ENCODE measurements at places on chromosomes 2 and 18.

DNA sequence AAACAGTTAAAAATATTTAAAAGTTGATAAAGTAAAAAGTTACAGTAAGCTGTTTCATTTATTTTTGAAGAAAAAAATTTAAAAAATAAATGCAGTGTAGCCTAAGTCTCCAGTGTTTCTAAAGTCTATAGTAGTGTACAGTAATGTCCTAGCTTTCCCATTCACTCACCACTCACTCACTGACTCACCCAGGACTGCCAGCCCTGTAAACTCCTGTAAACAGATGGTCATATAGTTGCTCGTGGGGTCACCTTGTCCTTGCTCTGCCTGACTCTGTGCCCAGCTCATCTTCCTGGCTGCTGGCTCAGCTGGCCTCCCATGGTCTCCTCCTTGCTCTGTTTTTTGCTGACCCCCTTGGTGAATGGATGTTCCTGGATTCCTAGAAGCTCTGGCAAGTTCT lies 180.3 kb downstream of the VAPA start:
- DNase-seq = no peak

DNA sequence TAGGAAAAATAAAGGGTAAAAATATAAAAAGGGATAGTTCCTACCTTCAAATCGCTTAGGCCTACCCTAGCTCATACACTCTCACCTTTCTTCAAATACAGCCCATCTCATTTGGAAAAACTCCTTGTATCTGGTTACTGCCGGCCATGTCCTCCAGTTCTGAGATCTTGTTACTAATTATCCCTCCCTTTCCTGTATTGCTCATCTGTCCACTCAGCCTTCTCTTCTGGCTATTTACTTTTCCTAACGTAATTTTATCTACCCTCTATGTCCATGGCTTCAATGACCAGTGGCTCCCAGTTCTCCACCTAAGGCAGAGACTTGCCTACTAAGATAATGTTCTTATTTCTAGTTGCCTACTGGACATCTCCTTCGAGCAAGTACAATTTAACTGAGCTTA lies 342.9 kb upstream of the ACVR2A start:
- no peak for DNase-seq

GRCh38 chr2:152715854-152716428 lies 1.3 kb downstream of the PRPF40A start:
- DNase-seq = no peak

GRCh38 chr2:18209934-18210639 lies 331.6 kb downstream of the KCNS3 start:
- no peak for DNase-seq

- no peak for DNase-seq
These were observed 35.9 kb downstream of the KLF7 start for GRCh38 chr2:207129821-207130220.

- DNase-seq = no peak
These were observed 33.3 kb downstream of the DOCK10 start for GRCh38 chr2:225008935-225009334.

DNA sequence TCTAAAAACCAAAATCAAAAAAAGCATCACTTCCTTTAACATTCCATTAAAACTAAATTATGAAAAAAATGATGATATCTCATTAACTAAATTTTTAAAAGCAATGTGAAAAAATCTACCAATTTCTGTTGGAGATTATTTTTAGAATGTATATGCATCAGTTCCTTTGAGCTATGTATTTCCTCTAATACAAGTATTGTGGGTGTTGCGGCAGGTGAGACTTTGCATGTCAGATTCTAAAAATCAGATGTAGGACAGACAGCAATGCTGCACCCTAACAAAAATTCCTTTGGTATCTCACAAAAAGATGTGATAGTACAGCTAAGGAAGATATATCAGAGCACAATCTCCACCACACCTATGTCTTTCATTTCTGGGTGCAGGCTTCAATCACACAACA lies 6.8 kb downstream of the MBD2 start:
- DNase-seq = no peak

- DNase-seq = no peak
These were observed 65.1 kb downstream of the SRBD1 start for GRCh38 chr2:45545943-45546342.

DNA sequence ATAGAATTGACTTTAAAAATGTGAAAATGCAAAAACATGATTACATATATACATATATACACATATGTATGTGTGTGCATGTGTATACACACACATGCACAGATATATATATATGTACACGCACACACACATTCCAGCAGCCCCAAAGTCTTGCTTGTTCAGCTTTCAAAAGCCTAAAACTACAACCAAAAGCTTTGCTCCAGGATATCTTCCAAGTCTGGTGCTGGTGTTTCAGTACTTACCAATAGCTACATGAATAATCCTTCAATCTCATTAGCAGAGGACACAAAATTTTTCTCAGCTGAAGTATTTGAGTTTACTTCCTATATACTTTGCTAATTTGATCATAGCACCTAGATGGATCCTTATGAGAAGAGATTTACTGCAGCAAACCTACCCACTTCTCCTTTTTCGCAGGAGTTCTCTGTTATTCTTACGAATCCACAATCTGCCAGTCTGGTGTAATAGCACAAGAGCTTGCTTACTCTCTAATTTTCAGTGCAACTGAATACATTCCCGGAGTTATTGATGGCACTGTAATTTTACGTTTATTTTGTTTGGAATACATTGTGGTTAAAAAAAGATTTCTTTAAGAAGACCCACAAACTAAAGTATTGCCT lies 553.3 kb downstream of the ARHGAP15 start:
- DNase-seq = no peak

DNA sequence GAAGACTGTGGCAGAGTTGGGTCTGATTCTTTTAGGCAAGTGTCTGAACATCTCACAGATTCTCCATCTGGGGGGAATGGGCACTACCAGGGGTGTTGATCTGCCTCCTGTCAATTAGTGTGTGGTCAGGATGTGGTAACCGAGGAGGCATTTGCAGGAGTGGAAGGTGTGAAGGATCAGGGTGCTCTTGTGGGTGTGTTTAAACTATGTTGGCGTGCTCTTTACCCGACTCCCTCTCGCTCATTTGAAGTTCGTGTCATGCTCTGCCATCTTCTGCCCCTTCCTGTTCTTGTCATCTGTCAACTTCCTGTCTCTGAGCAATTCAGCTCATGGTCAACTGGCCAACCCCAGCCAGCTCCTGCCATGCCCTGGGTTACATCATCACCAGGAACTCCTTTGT lies 107.9 kb downstream of the RTN4 start:
- DNase-seq = no peak

- DNase-seq = no peak
These were observed 96.7 kb upstream of the COPS8 start for GRCh38 chr2:236988690-236989624.

- DNase-seq = no peak
These were observed 284.5 kb downstream of the RIT2 start for GRCh38 chr18:42830936-42831335.

GRCh38 chr18:69528435-69528834 lies 127.7 kb downstream of the DOK6 start:
- no peak for DNase-seq

- peak; percentile 92 for DNase-seq
These were observed 821 bp downstream of the TYMS start for GRCh38 chr18:658001-658946.

DNA sequence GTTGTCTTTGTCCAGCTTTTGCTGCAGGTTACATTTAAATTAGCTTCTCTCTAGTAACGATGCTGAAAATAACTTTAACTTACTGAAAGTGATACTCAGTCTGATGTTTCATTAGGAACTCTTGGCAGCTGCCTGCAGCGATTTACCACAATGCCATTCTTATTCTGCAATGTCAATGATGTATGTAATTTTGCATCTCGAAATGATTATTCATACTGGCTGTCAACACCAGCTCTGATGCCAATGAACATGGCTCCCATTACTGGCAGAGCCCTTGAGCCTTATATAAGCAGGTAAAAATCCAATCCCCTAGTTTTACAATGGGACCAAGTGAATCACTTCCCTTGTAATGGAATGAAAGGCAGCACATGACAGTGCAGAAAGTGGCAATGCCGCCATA lies 16.3 kb upstream of the MFF start:
- no peak for DNase-seq

GRCh38 chr2:209097168-209097567 lies 326.7 kb upstream of the MAP2 start:
- DNase-seq = no peak

DNA sequence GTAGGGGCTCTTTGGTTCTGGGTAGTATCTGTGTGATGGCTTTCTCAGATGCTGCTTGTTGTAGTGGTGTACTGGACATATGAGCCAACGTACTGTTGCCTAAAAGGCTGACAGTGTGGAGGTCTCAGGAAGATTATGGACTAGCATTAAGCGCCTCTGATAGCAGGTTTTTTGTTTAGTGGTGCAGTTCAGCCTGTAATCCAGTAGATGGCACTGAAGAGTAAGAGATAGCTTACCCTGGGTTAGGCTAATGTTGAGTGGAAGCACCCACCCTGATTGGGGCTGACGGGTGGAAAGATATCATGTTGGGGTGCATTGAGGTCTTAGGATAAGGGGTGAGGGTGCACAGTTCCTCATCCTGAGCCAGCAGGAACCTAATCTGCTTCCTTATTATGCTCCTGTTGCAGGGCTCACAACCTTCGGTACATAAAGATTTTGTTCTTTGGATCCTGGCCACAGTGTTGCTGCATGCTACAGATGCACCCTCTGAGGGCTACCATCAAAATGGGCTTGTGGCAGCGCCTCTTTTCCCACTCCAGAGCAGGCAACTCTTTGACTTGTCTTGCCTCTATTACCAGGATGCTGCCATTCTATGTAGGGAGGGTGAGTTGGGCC lies 79.6 kb downstream of the MSTN start:
- no peak for DNase-seq

DNA sequence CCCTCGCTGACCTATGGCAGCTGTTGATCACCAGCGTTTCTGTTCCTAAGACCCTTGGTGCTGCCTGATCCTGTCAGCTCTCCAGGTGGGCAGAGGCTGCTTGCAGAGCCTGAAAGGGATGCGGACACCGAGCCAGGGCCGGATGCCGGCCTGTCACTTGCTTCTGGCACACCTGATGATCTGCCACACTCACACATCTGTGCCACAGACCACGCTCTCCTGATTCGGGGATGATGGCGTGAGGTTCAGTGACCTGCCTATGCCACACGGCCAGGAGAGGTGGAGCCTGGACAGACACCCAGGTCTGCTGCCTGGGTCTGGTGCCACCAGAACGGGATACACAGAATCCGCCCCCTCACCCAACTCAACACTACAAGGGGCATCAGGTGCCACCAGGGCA lies 129.4 kb upstream of the GLI2 start:
- DNase-seq = no peak

GRCh38 chr2:6443061-6443823 lies 422.5 kb downstream of the CMPK2 start:
- no peak for DNase-seq

DNA sequence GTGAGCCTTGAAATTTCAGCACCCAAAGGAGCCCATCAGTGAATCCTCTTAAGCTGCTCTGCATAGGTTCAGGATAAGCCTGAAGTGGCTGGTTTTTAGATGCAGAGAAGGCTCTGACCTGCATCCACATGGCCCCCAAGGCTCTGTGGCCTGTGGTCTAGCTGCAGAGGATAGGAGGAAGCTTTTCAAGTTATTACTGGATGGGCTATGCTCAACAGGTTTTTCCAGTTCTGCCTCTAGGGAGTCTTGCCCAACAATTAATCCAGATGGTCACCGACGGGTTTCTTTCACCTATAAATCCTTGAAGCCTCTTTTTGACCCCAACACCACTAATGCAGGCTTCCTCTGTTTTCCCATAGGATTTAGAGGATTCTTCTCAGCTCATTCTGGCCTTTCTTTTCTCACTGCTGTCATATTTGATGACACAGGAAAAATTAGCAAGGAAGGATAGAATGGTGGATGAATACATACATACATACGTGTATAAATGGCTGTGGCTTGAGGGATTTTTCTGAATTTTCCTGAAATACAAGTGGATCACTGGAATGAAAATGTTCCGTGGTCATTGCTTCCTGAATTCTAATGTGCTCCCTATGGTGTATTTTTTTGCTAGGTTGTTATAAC lies 52.2 kb upstream of the BCL2L11 start:
- no peak for DNase-seq

DNA sequence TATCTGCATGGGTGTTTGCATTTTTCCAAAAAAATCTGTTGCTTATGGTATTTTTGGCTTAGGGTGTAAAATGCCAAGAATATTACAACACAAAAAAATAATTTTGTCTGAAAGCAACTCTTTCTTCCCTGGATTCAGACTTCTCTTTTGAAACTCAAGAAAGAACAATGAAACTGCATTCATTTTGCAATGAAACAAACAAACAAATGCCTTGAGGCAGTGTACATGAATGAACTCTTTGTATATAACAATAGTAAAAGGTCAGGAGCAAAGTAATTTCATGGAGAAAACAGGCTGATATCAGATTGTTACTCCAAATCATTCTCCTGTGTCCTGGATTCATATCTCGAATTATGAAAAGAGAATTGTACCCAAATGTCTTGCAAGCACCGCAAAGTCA lies 301.6 kb upstream of the CDH20 start:
- peak; percentile 80 for DNase-seq

DNA sequence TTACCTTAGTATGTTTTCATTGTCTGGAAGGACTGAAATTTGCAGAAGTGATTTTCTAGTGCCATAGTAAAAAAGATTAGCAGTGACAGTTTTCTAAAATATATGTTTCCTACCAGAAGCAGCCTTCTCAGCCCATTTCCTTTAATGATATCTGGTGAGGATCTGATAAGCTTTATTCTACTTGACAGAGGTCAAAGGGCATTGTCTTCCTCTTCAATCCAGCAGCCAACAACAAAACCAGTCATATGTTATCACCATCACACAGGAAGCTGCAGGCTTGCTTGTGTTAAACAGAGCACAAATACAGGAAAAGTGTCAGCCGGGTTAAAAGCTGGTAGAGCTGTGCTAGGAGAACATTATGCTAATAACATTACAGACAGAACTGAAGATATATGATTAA lies 35.6 kb upstream of the ZSWIM2 start:
- DNase-seq = no peak

DNA sequence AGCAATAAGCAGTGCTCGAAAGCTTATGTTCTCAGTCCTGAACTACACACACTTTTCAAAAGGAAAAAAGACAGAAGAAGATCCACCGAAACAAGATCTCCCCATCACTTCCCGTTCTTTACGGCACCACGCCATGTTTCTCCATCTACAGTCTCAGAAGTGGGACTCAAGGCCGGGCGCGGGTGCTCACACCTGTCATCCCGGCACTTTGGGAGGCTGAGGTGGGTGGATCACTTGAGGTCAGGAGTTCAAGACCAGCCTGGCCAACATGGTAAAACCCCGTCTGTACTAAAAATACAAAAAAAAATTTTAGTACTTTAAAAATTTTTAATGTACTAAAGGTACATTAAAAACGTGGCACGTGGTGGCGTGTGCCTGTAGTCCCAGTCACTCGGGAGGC lies 31.2 kb downstream of the ZNF516 start:
- no peak for DNase-seq

DNA sequence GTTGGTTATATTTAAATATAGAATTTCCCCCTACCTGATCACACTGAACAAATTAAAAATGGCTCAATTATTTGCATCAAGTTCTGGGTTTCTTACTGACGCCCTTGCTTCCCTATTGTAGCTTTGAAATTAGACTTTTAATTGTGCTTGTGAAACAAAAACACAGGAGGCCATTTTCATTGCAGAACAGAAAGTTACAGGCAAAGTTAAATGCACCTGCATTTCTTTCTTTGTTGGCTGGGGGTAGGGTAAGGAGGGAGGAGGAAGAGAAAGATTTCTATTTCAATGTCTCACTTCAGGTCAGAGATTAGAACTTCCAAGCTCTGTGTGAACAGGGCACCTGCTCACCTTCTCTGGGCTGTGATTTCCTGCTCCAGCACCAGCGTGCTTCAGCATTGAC lies 199.6 kb downstream of the BCL11A start:
- no peak for DNase-seq

Measured in globus pallidus (tissue), 1 donor.